ENCODE measurements at places on chromosomes 12 and 14.

GRCh38 chr14:85596562-85596961, 66.6 kb downstream of the FLRT2 start:
- no peak for DNase-seq

- DNase-seq: no peak
Observed at GRCh38 chr14:84442521-84442920, 1087.4 kb upstream of the FLRT2 start.

DNA sequence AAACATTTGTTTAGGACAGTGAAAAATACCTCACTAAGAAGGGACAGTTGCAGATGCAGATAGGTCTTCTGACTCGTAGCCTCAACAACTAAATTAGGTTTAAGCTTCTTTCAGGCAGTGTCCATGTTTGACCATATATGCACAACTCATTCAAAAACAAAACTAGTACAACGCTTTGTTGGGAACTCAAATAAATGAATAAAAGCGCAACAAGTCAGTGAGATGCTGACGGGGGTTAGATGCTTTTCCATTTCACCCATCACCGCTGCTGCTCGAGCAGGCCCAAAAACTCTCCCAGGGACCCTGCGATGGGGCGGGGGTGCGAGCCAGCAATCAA, 633 bp downstream of the RPAP3 start:
- no peak for DNase-seq

DNA sequence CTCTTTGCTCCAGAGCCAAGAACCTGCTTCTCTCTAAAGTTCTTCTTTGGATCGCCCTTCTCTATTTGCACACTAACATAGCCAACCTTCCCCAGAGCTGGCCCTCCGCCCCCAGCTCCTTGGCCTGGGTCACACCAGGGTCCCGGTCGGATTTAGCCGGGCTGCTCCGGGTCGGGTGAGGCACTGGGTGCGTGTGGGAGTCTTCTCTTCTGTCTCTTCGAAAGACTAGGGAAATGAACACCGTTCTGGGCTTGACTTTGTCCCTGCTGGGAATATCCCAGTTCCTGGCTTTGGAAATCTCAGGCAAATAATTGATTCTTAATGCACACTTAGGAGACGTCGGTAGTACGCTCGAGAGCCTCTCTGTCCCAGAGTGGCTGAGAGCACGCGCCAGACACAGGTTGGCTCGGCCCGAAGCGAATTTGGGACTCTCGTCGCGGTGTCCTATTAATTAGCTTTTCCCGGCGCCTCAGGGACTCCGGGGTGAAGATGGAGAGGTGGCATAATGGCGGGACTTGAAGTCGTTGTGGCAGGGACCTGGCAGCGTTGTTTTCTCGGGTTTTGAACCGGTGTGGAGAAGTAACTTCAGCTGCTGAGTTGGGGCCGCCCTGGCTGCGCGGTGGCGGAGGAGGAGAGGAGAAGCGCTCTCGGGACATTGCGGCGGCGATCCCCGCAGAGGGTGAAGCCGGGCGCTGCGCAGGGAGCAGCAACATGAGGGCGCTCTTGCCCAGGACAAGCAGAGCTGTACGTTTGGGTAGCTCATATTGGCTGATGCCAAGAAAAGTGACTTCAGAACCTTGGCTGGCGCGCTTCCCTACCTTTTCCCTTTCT, 7.5 kb downstream of the FOXG1 start:
- no peak for DNase-seq

- no peak for DNase-seq
Observed at GRCh38 chr14:33561488-33562175, 389.2 kb downstream of the EGLN3 start.

DNA sequence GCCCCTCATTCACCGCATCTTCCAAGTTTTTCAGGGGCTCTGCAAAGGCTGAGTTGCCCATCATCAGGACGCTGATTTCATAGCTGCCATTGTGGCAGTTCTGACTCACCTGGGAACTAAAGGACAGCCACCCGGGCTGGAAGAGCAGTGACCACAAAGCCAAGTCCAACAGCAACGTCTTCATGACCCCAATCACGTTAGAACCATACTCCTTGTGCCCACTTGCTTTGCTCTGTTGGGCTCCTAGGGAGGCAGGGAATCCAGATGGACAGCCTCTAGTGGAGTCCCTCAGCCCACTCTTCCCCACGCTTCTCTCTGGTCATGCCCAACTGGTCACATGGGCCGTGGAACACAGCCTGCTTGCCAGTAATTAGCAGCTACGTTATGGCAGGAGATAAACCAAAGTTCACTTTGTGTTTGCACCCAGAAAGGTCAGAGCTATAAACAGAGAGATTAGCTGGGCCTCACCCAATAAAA, at the start of gene GUCY2C:
TSS of gene GUCY2C (minus strand) at position 335 of the 477 bp plus-strand sequence. CDS start at position 184, 151 bp downstream.
- no peak for DNase-seq

GRCh38 chr12:100044266-100044665, 59.5 kb upstream of the ANKS1B start:
- DNase-seq: no peak

- no peak for DNase-seq
Observed at GRCh38 chr12:44509471-44509870, 366.6 kb downstream of the NELL2 start.

- no peak for DNase-seq
Observed at GRCh38 chr12:22283006-22283506, 51.5 kb downstream of the ST8SIA1 start.

GRCh38 chr12:17456486-17456885, 633.5 kb downstream of the RERGL start:
- no peak for DNase-seq
